Hippocampal formation (tissue), 2 donors: ENCODE measurements at places on chromosomes 13 and 19.
A peak's percentile ranks its signal among the peaks of the same experiment; 100 is the strongest.

GRCh38 chr13:22108979-22109378 lies 438.1 kb downstream of the FGF9 start:
- no peak for DNase-seq

DNA sequence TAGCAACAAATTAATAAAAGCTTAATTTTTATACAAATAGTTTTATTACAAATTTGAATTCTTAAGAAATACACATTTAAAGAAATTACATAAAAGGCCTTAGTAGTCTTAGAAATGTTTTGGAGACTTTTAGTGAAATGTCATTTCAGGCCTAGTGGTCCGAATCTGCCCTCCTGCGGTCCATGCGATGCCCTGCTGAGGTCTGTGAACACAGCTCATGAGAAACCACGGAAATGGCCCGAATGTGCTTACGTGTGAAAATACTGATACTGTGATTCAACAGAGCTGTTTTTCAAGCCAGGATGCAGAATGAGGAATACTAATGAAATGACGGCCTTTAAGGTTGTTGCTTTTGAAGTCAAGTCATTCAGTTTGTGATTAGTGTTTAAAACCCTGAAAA lies 157.9 kb downstream of the COL4A1 start:
- DNase-seq: no peak

- DNase-seq: no peak
These were observed 8.7 kb downstream of the BRD4 start for GRCh38 chr19:15323496-15324235.

DNA sequence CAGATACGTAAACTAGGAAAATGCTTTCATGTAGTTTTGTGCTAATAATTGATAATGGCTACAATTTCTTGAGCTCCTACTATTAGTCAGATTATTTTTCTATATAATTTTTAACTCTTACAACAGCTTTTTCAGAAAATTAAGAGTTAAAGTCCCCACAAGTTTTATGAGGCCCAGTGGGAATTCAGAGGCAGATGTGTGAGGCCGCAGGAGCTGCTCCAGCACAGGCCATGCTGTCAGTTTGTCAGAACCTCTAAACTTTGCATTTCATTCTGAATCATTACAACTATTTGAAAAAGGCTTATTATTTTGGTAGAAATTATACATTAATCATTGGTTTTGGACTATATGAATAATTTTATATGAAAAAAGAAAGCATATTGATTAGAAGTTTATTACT lies 370.8 kb downstream of the MYO16 start:
- DNase-seq: no peak

- DNase-seq: no peak
These were observed 35.2 kb downstream of the ADPRHL1 start for GRCh38 chr13:113417836-113418721.

GRCh38 chr19:7871437-7872305 lies 2.5 kb downstream of the PRR36 start:
- peak; percentile 60 for DNase-seq

- no peak for DNase-seq
These were observed 3.0 kb upstream of the PTGER1 start for GRCh38 chr19:14478113-14478545.

- DNase-seq: no peak
These were observed 141.2 kb downstream of the FLT1 start for GRCh38 chr13:28353679-28354078.

DNA sequence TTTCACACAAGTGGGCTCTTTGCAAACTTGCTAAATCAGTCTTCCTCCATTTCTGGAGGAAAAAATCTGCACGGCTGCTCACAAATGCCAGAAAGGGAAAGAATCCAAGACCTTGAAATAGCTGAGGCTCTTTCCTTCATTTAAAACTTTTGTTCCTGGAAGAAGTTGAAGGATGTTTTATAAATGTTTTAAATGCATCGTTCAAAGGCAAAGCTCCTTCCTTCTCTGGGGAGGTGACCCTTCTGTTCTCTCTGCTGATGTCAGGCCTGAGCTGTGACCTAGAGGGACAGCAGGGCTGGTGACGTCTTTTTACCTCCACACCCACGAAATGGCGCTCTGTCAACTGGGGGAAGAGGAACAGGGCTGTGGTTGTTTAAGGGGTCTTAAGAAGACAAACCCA lies 376.4 kb upstream of the ZNF507 start:
- no peak for DNase-seq

GRCh38 chr13:93243375-93244063 lies 16.9 kb downstream of the GPC6 start:
- DNase-seq: no peak

GRCh38 chr19:40469011-40469410 lies 2.2 kb downstream of the SPTBN4 start:
- DNase-seq: no peak

- no peak for DNase-seq
These were observed 41.4 kb downstream of the MPHOSPH8 start for GRCh38 chr13:19674898-19675297.

GRCh38 chr13:97555034-97555433 lies 121.1 kb downstream of the RAP2A start:
- DNase-seq: no peak

- no peak for DNase-seq
These were observed 323.3 kb downstream of the NALCN start for GRCh38 chr13:101092985-101093384.

- DNase-seq: peak; percentile 45
These were observed 11.5 kb downstream of the APLP1 start for GRCh38 chr19:35879770-35880317.

GRCh38 chr19:10136936-10137335 lies 17.2 kb upstream of the EIF3G start:
- no peak for DNase-seq

- DNase-seq: no peak
These were observed 84.8 kb downstream of the SLC25A15 start for GRCh38 chr13:40874138-40874779.

- DNase-seq: no peak
These were observed 26.0 kb downstream of the GPALPP1 start for GRCh38 chr13:45015300-45015699.
